ENCODE measurements at places on chromosomes 3 and 15.

DNA sequence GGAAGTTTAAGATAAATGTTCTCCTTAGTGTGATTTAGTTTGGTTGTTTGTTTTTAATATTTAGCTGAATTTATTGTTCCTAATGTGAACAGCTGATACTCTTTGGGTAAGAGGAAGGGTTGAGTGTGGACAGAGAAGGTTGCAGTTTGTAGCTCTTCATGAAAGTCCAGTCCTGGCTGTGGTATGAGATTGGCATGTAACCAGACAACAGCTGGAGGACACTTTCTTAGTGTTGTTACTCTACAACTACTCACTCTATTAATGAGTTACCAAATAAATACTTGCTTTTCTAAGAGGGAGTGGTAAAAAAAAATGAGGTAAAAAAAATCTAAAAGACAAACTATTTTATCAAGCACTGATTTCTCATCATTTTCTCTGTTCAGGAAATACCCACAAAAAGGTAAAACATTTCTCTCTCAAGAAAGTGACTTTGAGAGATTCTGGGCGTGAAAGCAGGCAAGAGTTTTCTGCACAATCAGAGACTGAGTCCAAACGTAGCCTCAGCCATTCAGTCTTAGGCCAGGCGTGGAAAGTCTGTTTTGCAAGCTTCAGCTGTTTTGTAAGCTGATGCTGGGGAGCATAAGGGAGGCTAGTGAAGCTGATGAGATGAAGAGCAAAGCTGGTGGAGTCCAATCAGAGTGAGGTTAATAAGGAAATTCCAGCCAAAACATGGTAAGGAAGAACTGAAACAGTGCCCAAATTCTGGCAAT, 138.5 kb upstream of the ARPP21 start:
- no peak for DNase-seq

DNA sequence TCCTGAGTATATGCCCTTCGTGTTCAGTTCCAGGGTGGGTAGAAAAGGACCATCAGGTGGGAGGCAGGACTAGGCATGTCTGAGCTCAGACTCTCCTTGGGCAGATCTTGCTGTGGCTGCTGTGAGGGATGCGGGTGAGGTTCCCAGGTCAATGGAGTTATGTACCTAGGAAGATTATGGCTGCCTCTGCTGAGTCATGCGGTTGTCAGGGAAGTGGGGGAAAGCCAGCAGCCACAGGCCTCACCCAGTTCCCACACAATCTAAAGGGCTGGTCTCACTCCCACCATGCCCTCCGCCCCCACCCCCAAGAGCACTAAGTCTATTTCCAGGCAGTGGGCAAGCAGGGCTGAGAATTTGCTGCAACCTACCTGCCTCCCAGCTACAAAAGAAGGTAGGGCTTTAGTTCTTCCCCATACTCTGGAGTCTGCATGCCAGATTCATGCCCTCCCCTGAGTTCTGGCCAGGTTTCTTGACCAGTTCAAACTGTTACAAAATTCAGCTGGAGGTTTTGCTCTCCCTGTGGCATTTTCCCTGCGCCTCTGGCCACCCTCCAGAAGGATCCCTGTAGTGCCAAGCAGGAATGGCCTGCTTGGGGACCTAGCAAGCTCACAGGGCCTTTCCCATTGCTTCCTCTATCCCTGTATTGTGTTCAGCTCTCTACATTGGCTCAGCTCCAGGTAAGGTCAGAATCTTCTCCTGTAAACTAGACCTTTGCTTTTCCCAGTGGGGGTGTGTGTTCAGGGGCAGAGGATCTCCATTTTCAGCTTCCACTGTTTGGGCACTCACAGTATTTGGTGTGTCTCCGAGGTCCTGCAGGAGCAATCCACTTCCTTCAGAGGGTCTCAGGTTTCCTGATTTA, 12.7 kb upstream of the TMCO5A start:
- no peak for DNase-seq

GRCh38 chr3:168127466-168127865, 31.7 kb upstream of the GOLIM4 start:
- no peak for DNase-seq

GRCh38 chr15:46751303-46751702, 966.0 kb upstream of the SEMA6D start:
- no peak for DNase-seq

DNA sequence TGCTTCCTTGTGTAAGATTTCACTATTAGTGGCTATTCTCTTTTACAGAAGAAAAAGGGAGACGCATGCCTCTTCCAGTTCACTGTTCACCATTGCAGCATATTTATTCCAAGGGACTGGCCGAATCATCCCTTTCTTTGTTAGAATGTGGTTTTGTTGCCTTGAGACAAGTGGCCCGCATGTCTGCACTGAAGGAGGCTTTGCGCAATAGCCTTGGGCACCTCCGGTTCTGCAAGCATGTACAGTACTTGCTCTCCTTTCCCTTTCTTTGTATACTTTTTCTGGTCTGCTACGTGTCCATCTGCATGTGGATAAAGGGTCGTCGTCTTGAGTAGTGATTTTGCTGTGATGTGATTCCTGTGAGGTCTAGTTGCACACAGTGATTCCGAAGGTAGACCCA, 43.0 kb downstream of the FLNB start:
- no peak for DNase-seq

DNA sequence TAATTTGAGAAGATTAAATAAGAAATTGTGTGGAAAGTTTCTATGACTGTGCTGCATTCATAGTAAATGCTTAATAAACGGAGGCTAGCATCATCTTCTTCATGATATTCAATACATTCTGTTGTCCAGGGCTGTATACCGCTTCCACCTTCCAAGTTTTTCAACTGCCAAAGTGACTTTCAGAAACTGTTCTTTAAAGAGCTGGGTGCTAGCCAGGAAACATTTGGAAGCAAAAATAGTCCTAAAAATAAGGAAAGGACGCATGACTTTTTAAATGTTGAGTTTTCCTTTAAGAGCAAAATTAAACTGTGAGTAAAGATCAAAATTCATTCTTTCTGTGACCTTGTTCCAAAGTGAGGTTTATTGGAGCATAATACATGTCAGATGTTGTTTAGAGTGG, 9.4 kb upstream of the ERC2 start:
- DNase-seq, result no peak

DNA sequence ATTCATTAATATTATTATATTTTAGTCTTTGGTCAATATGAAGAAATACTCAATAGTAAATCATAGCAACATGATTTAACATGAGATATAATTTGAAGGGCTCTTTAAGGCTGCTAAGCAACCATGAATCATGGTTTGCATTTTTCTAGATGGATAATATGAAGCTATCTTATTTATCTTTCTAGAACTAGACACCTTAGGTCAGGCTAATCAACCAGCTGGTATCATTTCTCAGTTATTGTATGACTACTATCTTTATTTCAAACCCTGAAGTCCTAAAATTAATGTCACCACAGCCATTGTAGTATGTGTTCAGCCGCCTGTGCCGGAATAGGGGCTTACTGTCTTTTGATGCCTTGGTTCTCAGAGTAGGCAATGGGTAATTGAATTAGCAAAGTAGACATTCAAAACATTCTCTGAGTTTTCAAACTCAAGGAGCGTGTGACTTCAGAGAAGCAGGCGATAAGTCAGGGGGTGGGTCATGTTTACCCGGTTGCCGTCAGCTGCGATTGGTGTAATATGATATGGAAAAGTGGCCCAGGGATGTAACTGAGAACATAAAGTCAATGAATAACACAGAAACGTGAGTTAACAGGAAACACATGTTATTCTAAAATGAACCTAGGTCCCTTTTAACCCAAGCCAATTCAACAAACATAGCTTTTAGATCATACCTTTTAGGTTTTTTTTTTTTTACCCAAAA, 93.4 kb upstream of the CTDSPL start:
- no peak for DNase-seq

DNA sequence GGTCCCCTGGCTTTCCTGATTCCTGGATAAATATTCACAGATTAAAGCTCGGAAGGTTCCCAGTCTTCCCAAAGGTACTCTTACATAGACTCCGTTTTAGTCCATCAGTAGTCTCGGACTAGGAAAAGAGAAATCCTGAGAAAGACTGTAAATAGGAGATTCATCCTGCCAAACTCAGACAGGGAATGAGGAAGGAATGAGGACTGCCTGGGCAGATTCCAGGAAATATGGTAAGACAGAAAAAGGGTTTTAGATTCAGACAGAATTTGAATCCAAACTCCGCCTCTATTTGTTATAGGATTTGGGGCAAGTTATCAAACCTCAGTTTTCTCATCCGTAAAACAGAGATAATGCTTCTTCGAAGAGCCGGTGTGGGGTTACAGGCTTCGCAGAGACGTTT, 77.8 kb upstream of the VGLL4 start:
- DNase-seq, result no peak

DNA sequence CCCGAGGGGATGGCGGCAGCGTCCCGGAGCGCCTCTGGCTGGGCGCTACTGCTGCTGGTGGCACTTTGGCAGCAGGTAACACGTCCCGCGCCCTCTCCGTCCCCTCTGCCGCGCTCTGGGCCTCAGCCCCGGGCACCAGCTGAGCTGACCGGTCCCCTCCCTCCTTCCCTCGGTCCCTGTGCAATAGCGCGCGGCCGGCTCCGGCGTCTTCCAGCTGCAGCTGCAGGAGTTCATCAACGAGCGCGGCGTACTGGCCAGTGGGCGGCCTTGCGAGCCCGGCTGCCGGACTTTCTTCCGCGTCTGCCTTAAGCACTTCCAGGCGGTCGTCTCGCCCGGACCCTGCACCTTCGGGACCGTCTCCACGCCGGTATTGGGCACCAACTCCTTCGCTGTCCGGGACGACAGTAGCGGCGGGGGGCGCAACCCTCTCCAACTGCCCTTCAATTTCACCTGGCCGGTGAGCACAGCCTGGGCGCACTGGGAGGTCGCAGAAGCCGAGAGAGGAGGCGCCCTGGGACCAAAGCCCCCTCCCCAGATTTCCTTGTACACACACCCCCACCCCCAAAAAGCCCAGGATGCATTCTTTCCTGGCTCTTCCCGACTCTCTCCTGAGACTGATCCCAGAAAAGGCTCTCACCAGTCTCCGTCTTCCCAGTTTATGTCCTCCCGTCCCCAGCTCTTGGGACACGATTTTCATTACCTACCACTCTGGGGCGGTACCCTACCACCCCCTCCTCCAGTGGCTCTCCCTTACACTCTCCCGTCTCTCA, 705 bp downstream of the DLL4 start:
- DNase-seq, result no peak

- no peak for DNase-seq
Observed at GRCh38 chr15:89496155-89497098, at the start of gene RHCG. TSS of gene RHCG (minus strand) at chr15:89496583. CDS start at chr15:89496544, 39 bp downstream.

DNA sequence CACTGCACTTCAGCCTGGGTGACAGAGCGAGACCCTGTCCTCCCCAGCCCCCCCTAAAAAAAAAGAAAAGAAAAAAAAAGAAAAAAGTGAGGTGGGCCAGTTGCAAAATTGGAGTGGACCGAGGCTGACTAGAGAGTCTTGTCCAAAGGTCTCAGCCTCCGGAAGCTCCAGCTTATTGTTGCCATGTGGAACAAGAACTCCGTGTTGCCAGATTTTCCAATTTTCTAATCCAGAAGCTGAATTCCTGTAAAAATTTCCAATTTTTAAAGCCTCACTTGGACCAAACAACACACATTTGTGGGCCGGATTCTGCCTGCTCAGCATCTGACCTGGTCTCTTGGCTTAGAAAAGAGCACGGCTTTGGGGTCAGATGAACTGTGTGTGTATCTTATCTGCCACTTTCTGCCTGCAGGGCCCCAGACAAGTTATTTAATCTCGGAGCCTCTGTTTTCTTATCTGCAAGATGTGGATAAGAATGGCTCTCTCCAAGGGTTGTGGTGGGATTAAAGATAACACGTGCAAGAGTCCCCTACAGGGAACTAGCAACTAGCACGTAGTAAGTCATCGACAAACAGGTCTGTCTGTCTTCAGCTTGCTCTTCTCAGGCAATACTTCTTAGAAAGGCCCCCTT, 73.7 kb upstream of the TLE3 start:
- no peak for DNase-seq

DNA sequence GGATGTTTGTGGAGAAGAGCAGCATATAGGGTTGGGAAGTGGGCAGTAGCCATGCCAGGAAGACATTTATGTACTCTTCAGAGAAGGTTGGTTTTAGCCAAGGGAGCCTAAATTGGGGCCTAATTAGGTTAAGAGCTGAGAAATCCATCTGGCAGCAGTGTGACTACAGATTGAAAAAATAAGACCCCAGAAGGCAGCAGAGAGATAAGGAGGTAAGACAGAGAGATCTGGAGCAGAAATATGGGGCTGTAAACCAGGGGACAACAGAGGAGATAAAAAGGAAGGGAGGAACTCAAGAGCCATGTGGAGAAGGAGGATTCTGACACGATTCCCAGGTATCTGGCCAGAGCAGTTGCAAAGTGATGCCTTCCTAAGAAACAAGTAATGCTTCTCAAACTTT, 23.3 kb downstream of the LYSMD2 start:
- DNase-seq, result no peak

DNA sequence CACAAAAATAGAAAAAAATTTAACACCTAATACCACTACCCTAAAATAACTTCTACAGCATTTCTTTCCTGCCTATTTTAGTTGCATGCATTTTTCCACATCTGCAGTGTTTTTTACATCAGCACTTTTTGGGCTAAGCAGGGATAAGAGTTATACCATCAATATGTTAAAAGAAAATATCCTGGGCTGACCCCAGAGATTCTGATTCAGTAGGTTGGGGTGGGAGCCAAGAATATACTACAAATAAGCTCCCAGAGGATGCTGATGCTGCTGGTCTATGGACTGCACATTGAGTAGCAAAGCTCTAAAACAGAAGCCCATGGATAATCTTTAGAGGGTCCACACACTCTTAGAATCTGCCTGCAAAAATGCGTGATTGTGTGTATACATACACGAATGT, 14.8 kb downstream of the FYCO1 start:
- DNase-seq, result no peak

GRCh38 chr3:55012091-55012490, 84.2 kb upstream of the LRTM1 start:
- no peak for DNase-seq

DNA sequence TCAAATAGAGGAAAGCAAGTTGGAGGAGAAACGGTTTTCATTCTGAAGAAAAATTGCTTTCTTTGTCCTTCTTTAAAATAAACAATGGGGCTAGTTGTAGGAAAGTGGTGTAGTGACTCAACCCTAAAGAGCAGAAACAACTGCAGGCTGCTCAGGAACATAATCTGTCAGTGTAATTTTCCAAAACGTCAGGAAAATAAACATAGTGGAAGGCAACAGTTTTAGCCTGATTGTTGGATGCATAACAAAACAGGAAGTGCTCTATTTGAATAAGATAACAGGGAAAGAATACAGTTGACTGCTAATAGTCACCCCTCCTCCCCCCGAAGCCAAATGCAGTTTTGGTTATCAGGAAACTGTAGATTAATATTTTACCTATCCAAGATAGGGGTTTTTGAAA, 167.6 kb downstream of the ECT2 start:
- no peak for DNase-seq
